ENCODE measurements at places on chromosomes 3 and 15. TPM values are rescaled to one million over a fixed set of nuclear protein-coding genes. Genes with fewer than 3 reads are reported as not detected.

The GHSR gene
- not detected for total RNA-seq

The OR4M2 gene
- total RNA-seq, result not detected

The CLRN1 gene
- total RNA-seq, result not detected

The SLC12A1 gene
- not detected for total RNA-seq

The ISG20 gene
- 32.2 TPM for total RNA-seq

The GOLGA8R gene
- total RNA-seq, result 0.26 TPM

The GMPPB gene
- 14.4 TPM for total RNA-seq

The FSD2 gene
- total RNA-seq, result not detected

The CALML4 gene
- total RNA-seq, result 11.1 TPM

The CHRNA3 gene
- total RNA-seq, result 1.0 TPM

The GADL1 gene
- total RNA-seq, result not detected

The PPP1R14D gene
- 0.33 TPM for total RNA-seq

The STRIT1 gene
- total RNA-seq, result not detected

The PIGBOS1 gene
- 35.1 TPM for total RNA-seq

The ALG1L2 gene
- total RNA-seq, result not detected

The IL16 gene
- total RNA-seq, result not detected

The ZBTB20 gene
- 1.8 TPM for total RNA-seq

The MINAR1 gene
- total RNA-seq, result 0.30 TPM

The HDC gene
- 0.08 TPM for total RNA-seq

The KCNAB1 gene
- total RNA-seq, result not detected

The IGSF10 gene
- total RNA-seq, result 0.35 TPM

The CYP1A1 gene
- total RNA-seq, result 1.6 TPM

The RYR3 gene
- not detected for total RNA-seq

The SPATA12 gene
- 0.62 TPM for total RNA-seq

The ESYT3 gene
- 1.2 TPM for total RNA-seq

The CLDN1 gene
- total RNA-seq, result 22.6 TPM

The SACM1L gene
- total RNA-seq, result 15.5 TPM

The SENP2 gene
- total RNA-seq, result 20.9 TPM

The RTP3 gene
- total RNA-seq, result not detected

The ZNF280D gene
- 16.6 TPM for total RNA-seq

The LPCAT4 gene
- 63.0 TPM for total RNA-seq

The ATRIP gene
- total RNA-seq, result 10.3 TPM

The CAMK2N2 gene
- 1.6 TPM for total RNA-seq

The DNASE1L3 gene
- not detected for total RNA-seq

The CELF6 gene
- 0.10 TPM for total RNA-seq

The CYP8B1 gene
- not detected for total RNA-seq

The RHOV gene
- 4.2 TPM for total RNA-seq

The MYRIP gene
- total RNA-seq, result not detected

The MESP2 gene
- 0.42 TPM for total RNA-seq

The BCL6 gene
- total RNA-seq, result 13.4 TPM

The GPR160 gene
- total RNA-seq, result 1.9 TPM

The PRSS50 gene
- total RNA-seq, result not detected

The PIGB gene
- total RNA-seq, result 12.5 TPM

The CCDC51 gene
- 27.5 TPM for total RNA-seq

The CFAP44 gene
- total RNA-seq, result 1.1 TPM

The TAGLN3 gene
- not detected for total RNA-seq

The GRIP2 gene
- total RNA-seq, result 2.0 TPM

The C3orf85 gene
- not detected for total RNA-seq

The GPR27 gene
- total RNA-seq, result 3.1 TPM

The HEMK1 gene
- 4.0 TPM for total RNA-seq

The BTLA gene
- not detected for total RNA-seq

The STARD9 gene
- total RNA-seq, result 2.1 TPM

The GOLGA6L7 gene
- total RNA-seq, result not detected

The PTH1R gene
- total RNA-seq, result 1.8 TPM

The SAMD7 gene
- total RNA-seq, result not detected

The PP2D1 gene
- not detected for total RNA-seq

The HDDC3 gene
- total RNA-seq, result 34.0 TPM

The CCDC191 gene
- total RNA-seq, result 1.9 TPM

The EFL1 gene
- total RNA-seq, result 24.3 TPM

The TMEM108 gene
- not detected for total RNA-seq

Measured in A549 treated with Mapracorat at 1 μM for 4 hours (cell line).